ENCODE measurements at places on chromosomes 6 and 20.

DNA sequence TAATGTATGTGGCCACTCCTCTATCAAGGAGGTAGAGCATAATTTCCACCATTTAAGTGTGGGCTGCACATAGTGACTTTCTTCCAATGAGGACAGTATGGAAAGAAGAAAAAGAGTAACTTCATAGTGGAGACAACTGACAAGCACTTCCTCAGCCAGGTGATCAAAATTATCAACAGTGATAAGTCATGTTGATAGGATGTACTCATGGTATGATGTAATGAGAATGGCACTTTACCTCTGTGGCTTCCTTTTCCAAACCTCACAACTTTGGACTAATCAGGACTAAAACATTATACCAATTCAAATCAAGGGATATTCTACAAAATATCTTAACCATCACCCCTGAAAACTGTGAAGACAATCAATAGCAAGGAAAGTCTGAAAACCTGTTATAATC is 302.3 kb upstream of the CITED2 start:
- no peak for DNase-seq

- DNase-seq: no peak
These were observed 159.7 kb downstream of the PHACTR3 start for GRCh38 chr20:59764037-59764436.

DNA sequence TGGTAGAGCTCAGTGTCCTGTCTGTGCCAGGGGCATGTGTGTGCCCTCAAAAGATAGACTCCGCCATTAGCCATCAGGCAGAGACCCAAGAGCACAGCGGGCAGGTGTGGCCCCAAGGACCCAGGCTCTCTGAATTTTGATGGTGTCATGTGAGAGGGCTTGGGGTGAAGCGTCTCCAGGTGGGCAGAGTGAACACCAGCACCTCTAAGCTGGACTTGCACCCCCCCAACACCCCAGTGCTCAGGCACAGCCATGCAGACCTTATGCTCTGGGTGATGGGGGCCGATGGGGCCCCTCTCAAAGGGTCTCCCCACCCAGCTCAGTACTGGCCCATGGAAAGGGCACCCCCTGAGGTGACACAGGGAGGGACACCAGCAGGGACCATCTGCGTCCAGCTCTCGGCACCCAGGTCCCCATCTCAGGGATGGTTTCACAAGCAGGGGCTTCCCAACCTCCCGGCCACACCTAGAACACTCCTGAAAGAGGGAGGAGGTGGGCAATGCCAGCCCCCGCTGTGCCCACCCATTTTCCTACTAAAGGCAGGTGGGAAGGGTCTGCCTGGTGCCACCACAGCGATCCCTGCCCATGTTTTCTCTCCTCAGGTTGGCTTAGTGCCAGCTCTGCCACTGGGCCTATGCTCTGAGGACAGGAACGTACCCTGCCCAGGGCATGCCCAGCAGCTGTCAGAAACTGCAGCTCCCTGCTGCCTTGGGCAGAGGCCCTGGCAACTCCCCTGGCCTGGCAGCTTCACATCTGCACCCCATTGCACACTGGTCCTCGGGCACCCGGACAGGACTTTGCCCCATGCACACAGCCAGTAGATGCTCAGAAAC is 3.5 kb downstream of the CST7 start:
- no peak for DNase-seq

DNA sequence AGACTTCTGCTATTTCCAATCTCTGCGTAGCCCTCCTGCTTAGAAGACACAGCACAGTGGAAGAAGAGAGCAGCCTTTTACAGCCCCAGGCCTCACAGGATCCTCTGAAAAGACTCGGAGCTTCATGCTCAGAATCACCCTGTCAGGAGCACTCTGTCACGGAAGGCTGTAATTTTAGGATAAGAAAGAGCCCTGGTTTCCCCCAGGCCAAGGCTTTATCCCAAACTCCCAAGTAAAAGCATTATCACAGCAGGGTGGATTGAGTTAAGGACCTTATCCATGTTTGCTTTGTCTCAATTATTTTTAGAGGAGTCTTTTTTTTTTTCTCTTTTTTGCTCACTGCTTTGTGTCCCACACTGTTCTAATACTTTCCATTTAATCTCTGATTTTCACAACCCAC is 39.2 kb downstream of the ANKS1A start:
- DNase-seq: no peak

DNA sequence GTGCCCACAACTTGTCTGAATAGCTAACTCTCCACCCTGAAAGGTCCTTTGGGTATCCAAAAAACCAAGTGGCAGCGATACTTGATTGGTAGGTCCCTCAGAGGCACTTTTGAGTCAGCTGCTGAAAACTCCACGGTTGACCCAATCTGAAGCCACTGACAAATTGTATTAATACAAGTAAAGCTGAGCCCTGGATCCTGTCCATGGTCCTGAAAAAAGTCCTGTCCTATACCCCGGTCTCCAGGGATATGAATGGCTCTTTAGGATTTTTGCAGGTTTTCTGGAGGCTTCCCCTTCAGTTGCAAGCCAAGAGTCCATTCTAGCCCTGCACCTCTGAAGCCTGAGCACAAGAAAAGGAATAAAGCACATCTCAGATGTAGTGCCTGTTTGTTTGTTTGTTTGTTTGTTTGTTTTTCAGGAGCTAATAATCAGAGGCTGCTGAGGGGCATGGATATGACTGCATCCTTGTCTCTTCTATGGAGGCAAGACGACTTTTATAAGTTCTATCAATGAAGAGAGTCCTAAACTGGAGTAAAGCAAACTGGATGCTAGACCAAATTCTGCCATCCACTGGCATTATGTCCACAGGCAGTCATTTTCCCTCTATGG is 1.7 kb upstream of the SLC12A5 start:
- peak; percentile 49 for DNase-seq

DNA sequence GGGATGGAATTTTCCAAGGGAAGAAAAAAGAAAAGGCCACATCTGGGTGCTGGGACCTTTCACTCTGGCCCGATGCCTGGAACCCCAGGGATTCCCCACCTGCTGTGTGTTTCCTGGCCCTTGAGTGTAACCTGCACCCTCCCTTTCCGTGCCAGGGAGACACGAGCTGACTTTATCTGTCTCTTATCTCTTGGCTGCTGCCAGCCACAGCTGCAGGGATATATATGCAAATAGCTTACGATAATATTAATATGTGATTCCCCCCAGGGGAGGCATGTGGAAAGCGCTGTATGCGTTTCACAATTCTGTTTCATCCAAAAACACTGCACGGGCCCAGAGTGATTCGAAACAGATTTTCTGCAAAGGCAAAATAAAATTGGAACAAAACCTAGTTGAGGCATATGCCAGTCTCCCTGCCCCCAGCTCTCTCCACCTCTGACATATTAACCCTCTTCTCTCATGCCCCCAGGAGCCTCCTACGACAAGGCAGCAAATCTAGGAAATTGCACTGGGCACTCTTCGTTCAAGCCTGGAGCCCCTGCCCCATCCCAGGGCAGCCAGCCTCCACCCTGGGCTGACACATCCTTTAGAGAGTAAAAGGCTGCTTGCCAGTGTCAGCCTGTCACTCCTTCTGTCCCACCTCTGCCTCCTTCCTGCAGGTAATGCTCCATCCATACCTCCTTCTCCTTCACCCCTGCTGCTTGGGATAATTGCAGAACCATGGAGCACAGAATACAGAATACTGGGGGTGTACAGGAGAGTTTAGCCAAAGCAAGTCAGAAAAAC is 1.3 kb downstream of the RIPOR3 start:
- DNase-seq: no peak

GRCh38 chr6:13186861-13187260 is 141.5 kb downstream of the TBC1D7 start:
- DNase-seq: no peak
